Stimulated activated CD4-positive, alpha-beta T cell treated with anti-CD3 and anti-CD28 coated beads, Interleukin-4, amount 100 ng/mL, for 1 hour (primary cell): ENCODE measurements at places on chromosomes 12 and 14.

- DNase-seq, result no peak
Observed at GRCh38 chr12:93762912-93763553, 85.9 kb downstream of the CRADD start.

DNA sequence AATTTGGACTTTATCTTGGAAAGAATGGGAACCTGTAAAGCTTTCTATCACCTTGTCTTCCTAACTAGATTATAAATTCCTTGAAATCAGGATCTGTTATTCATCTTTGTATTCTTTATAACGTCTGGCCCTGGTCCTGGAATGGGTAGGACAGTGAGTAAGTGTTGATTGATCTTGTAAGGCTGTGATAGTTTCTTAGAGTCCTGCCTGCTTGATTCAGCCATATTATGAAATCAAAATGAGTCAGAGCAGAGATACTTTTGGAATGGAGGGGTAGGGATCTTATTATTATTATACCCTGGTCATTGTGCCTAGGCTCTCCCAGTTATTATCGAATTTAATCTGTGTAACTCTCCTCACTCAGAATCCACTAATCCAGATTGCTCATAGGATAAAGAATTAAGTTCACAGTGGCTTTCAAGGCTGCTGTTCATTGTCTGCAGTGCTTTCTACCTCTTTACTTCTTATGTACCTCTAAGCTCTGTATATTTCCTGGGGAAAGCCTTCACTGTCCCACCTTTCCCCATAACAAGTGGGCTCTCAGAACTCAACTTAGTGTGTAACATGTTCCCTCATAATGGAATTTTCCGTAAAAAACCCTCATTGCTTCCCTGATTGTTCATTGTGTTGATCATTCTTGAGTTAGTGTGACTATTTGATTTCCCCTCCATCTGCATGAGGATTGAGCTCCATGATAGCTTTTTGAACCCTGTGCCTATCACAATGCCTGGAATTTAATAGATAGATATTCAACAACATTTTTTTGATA is 93.3 kb downstream of the DAAM1 start:
- DNase-seq, result no peak

DNA sequence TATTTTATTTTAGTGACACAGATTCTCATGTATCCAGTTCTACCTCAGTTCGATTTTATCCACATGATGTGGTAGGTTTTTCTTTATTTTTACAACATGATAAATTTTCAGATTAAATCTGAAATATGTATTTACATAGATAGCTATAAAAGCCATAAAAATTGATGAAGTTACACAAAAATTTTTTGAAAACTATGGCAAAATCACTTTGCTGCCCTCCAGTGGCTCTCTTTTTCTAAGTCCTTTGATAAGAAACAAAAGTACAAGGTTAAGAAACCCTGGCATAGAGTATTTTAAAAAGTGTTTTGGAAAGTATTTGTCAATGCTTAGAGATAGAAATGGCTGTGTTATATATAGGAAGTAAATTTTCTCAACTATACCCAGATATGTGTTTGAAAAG is 104.2 kb downstream of the PCNX1 start:
- no peak for DNase-seq

GRCh38 chr12:64082866-64083268 is 139.2 kb downstream of the KICS2 start:
- no peak for DNase-seq

- no peak for DNase-seq
Observed at GRCh38 chr12:126937431-126937830, 1329.5 kb upstream of the TMEM132C start.

DNA sequence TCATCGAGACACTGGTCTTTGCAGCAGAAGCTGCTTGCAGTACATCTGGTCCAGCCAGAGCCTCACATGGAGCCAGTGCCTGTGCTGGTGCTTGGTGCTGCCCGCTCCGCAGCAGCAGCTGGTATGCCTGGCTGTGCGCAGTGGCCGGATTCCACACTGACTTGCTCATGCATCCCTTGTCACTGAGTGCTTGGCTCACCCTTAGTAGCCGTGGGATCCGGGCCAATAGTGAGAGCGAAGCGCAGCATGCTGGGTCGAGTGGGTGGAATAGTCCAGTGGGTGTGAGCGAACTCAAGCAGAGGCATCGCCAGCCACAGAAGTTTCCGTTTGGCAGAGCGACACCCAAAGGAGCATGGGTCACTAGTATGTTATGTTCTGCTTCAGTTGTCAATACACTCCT is 10.1 kb upstream of the FBXO33 start:
- DNase-seq, result no peak

DNA sequence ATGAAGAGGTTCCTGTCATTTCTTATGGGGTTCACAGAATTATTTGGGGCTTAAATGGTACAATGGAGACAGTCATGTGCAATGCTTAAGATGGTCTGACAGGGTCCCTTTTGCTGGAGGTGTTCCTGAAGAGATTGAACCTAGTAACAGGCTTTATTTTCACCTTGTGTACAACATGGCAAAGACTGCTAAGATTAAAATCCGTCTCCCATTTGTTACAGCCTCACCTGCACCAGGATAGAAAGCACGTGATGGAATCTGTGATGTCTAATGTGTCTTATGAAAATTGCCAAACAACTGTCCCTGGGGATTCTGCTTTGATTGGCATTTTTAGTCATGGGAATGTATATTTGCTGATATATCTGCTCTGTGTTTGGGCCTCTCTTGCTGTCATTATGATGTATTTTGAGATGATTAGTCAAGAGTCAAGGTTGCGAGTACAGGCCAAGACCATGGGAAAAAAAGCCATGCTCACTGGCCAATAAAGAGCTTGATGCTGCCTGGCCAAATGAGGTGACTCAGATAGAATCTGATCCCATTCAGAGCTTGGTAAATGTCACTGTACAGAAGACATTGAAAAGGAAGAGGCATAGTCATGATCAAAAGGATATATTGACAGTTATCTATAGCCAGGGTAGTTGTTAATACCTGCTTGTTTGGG is 96.1 kb downstream of the FLRT2 start:
- no peak for DNase-seq

- DNase-seq, result no peak
Observed at GRCh38 chr12:27551172-27551840, 27.3 kb downstream of the PPFIBP1 start.

DNA sequence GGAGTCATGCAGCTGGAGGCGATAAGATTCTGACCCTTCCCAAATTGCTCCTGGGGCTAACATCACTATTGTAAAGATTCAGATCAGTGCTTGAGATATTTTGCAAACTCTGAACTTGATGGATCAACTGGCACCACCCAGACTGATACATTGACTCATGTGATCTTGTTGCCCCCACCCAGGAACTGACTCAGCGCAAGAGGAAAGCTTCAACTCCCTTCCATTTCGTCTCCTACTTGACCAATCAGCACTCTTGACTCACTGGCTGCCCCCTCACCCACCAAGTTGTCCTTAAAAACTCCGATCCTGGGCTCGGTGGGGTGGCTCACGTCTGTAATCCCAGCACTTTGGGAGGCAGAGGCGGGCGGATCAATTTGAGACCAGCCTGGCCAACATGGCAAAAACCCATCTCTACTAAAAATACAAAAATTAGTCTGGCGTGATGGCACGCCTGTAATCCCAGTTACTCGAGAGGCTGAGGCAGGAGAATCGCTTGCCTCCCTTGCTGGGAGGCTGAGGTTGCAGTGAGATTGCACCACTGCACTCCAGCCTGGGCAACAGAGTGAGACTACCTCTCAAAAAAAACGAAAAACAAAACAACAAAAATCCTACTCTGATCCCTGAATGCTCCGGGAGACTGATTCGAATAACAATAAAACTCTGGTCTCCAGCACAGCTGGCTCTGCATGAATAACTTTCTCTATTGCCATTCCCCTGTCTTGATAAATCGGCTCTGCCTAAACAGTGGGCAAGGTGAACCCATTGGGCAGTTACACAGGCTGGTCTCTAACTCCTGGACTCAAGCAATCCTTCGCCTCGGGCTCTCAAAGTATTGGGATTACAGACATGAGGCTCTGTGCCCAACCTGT is 9.8 kb upstream of the ARF6 start:
- no peak for DNase-seq

DNA sequence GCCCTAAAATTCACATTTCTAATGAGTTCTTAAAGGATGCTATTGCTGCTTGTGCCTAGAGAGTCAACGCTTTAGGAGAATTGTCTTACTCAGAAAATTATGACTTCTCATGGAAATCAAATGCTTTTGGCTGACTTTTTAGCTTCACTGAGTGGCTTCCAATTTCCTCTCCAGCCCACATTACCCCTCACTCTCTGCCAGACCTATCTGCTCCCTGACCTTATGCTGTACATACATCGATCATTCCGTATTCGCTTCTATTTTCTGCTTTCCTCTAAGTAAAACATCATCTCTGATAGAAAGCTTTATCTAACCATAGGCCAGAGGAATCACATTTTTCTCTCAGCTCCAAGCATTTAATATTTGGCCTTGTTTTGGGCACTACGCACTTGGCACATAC is 12.5 kb upstream of the SMCO3 start:
- DNase-seq, result no peak

DNA sequence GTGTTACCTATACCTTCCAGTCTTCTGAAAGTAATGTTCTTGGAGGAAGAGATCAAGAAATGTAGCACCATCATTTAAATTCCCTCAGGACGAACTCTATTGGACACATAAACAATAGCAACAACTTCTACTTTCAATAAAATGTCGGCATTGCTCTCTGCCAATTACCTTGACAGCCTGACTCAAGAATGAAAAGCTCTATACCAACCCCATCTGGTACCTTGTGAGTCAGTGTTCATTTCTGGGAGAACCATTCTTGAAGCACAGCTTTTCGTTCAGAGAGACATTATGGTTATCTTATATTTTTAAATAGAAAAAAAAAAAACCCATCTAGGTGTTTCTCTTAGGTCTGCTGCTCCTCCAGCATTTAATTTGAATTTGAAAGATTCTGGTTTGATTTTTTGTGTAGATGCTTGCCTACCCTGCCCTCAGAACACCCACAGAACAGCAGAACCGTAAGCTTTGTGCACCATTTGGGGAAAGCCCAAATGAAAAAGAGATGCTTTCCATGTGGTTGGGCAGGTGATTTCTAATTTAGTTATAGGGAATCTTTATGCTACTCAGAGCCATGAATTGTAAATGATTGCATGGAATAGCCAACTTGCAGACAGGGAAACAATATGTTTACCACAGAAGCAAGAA is 156.0 kb downstream of the SAMD4A start:
- DNase-seq, result no peak

DNA sequence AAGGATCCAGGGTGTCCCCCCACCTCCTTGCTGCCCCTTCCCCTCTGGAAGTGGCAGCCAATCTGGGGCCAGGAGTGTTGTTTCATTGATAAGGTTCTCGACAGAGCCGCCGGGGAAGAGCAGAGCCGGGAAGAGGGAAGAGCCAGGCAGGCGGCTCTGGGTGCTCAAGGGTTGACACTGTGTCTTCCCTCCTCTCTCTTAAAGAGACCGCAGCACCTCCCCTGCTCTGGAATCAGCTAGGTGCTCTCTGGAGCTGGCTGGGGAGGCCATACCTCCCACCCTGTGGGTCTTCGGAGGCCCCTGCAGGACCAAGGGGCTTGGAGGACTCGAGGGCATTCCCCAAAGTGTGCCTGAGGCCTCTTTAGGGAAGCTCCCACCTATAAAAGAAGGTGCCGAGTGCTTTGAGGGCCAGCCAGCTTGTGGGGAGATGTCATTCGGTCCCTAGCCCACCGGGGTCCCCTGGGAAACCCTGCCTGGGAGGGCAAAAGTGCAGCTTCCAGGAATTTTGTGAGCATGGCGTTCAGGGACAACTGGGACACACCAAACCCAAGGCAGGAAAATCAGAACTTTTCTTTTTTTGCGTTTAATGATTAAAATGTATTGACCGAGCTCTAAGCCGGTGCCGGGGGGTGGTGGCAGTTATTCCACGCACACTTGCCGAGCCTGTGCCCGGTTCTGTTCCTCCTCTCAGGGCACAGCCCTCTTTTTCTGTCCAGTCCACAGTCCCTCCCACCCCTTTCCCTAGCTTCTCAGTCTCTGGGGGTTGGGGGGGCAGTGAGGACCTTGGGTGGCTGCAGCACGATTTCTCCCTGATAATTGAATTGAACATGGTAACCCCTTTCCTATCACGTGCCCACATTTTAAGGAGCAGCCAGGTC is 3.0 kb downstream of the SETD1B start:
- DNase-seq, result no peak

DNA sequence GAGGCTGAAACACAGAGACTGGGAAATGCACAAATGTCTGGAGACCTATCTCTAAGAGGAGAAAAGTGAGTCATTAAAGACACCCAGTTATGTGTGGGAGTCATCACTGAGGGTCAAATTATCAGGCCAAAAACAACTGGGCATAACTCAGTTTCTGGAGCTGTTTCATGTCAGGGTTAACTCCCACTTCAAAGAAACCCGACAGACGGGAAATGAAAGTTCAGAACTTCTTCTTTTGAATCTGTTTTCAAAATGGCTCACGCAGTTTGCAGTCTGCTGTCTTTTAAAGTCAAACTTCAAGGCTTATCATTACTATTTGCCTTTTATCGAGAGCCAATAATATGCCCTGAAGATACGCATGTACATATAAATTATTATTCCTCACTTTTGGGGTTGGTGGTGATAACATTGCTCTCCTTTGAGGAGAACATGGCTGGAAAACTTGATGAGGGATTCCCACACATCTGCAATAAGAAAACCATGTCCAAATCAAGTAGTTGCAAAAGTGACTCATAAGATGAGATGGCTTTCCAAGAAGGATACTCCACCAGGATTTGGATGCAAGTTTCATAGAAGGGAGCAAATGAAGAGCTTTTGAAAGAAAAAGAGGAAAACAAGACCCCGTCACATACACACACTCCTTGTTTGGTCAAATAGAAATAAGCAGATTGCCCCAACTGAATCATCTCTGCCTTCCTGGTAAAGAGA is 341.4 kb downstream of the ADAMTS20 start:
- no peak for DNase-seq

GRCh38 chr12:132146772-132147422 is 2.6 kb downstream of the NOC4L start:
- no peak for DNase-seq

DNA sequence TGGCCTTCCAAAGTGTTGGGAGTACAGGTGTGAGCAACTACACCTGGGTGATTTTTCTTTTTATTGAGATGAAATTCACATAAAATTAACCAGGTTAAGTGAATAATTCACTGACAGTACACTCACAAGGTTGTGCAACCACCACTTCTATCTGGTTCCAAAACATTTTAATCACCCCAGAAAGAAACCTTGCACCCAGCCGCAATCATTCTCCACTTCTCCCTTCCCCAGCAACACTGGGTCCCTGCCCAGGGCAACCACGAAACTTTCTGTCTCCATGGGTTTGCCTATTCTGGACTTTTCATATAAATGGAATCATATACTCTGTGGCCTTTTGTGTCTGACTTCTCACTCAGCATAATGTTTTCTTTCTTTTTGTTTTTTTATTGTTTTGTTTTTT is 26.3 kb upstream of the MLXIP start:
- no peak for DNase-seq

DNA sequence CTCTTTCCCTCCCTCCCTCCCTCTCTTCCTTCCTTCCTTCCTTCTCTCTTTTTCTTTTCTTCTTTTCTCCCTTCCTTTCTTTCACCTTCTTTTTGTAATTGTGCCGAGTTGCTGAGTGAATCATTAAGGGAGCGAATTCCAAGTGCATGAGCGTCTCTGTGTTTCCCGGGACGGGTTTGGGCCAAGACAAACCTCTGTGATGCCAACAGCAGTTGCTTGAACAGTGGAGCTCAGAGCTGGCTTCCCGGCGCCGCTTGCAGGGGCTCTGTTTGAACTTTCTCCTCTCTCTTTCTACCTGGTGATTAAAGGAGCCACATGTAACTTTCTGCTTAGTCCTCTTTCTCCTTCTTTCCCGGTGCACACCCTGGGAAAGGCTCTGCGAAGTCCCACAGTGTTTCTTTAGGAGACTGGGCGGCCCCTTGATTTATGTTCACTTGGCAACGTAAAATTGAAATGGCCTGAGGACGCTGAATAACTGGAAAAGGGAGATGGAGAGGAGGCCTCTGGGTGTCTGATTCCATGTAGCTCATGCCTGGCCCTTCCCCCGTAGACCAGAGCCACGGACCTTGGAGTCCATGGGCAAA is 33.7 kb upstream of the MAP1LC3B2 start:
- DNase-seq, result no peak
